ENCODE measurements at places on chromosomes 13 and 19. TPM values are rescaled to one million over a fixed set of nuclear protein-coding genes. Genes with fewer than 3 reads are reported as not detected.

The DDX39A gene
- 128 TPM for total RNA-seq

The ZNF576 gene
- total RNA-seq = 4.8 TPM

The DIRAS1 gene
- total RNA-seq = 6.1 TPM

The ANKLE1 gene
- 0.07 TPM for total RNA-seq

The ATP8B3 gene
- total RNA-seq = 1.2 TPM

The LILRB5 gene
- total RNA-seq = 2.5 TPM

The ZNF729 gene
- total RNA-seq = not detected

The CYP2F1 gene
- total RNA-seq = not detected

The PBX4 gene
- 15.8 TPM for total RNA-seq

The PTBP1 gene
- total RNA-seq = 214 TPM

The SMIM44 gene
- not detected for total RNA-seq

The TMEM145 gene
- total RNA-seq = not detected

The MPV17L2 gene
- 20.2 TPM for total RNA-seq

The ZNF416 gene
- 9.1 TPM for total RNA-seq

The SERTM1 gene
- total RNA-seq = not detected

The WTIP gene
- 10.4 TPM for total RNA-seq

The SIAH3 gene
- 0.02 TPM for total RNA-seq

The TMEM259 gene
- 219 TPM for total RNA-seq

The GNG7 gene
- total RNA-seq = 3.4 TPM

The MISP gene
- 0.61 TPM for total RNA-seq

The CYP2S1 gene
- total RNA-seq = 1.2 TPM

The ZNF528 gene
- 13.4 TPM for total RNA-seq

The CCDC169 gene
- 0.49 TPM for total RNA-seq

The ACP4 gene
- not detected for total RNA-seq

The RAB3A gene
- total RNA-seq = 2.4 TPM

The SERPINE3 gene
- total RNA-seq = 0.12 TPM

The DAND5 gene
- 0.32 TPM for total RNA-seq

The TPP2 gene
- total RNA-seq = 26.0 TPM

The NANOS3 gene
- not detected for total RNA-seq

The SYT5 gene
- 0.26 TPM for total RNA-seq

The ZNF208 gene
- total RNA-seq = not detected

The AZU1 gene
- total RNA-seq = not detected

The GRWD1 gene
- 38.1 TPM for total RNA-seq

The KLHL1 gene
- not detected for total RNA-seq

The CLC gene
- not detected for total RNA-seq

The NLRP9 gene
- total RNA-seq = not detected

The PTPRH gene
- 0.30 TPM for total RNA-seq

The EML2 gene
- 85.6 TPM for total RNA-seq

The RLN3 gene
- not detected for total RNA-seq

The DIS3 gene
- total RNA-seq = 24.9 TPM

Data from lower leg skin (tissue), 4 donors.